IMR-90 (cell line): ENCODE measurements at places on chromosomes 13 and 19. TPM values are rescaled to one million over a fixed set of nuclear protein-coding genes. Genes with fewer than 3 reads are reported as not detected.

DNA sequence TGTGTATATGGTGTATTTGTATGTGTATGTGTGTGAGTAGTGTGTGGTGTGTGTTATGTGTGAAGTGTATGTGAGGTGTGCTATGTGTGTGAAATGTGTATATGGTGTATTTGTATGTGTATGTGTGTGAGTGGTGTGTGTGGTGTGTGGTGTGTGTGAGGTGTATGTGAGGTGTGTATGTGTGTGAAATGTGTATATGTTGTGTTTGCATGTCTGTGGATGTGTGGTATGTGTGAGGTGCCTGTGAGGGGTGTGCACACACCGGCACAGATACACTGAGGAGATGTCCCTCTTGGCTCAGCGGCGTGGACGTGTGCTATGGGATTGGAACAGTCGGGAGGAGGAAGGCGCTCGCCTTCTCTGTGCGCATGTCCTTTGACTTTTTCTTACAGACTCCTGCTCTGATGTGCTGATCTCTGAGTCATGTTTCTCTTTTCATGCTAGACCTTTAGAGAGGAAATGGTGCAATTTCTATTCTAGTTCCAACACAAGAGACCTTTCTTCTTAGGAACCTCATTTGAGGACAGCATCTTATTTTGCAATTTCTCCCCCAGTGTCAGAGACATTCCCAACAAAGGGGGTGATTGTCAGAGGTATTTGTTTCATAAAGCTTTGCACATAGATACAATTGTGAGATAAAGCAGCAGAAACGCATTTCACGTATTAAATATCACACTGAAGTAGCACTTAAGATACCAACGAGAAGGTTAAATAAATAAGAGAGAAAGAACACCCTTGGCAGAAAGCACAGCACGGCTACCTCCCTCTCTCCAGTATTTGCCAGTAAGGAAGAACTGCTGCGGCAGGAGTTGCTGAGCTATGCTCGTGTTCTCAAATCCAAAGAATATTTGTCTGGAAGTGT, 11.3 kb upstream of the TNFRSF19 start:
- DNase-seq: peak; percentile 92

- DNase-seq: no peak
These were observed 57.3 kb downstream of the MBD3L2B start for GRCh38 chr19:6963937-6964336.

DNA sequence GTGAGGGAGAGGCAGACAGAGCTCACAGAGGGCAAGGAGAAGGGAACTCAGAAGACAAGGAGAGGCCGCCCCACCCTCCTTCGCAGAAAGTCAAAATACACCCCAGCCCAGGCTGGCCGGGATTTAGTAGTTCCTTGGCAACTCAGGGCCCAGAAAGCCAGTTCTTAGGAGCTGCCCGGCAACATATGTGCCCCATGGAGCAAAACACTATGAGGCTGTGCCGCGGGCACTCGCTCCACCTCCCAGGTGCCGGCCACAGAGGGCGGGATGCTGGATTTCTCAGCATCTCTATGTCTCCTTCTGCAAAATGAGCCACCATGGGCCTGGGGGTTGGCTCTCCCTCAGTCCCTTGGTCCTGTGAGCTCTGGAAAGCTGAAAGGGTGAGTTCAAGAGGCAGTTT, 93.8 kb upstream of the CACNA1A start:
- no peak for DNase-seq

- no peak for DNase-seq
These were observed 1.5 kb upstream of the TRAPPC5 start for GRCh38 chr19:7678971-7679751.

DNA sequence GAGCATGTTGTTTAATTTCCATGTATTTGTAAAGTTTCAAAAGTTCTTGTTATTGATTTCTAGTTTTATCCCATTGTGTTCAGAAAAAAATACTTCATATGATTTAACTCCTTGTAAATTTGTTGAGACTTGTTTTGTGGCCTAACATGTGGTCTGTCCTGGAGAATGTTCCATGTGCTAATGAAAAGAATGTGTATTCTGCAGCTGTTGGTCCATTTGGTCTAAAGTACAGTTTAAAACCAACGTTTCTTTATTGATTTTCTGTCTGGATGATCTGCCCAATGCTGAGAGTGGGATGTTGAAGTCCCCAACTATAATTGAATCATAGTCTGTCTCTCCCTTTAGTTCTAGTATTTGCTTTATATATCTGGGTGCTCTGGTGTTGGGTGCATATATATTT, 34.9 kb upstream of the TPP2 start:
- no peak for DNase-seq

TLE6 gene
- total RNA-seq: under 0.01 and 0.28 TPM in 2 replicates

SLC10A2 gene
- not detected in 2 replicates for total RNA-seq
